ENCODE measurements at places on chromosomes 16 and 17.

- no peak for DNase-seq
Observed at GRCh38 chr17:42629411-42630009, 20.0 kb downstream of the TUBG1 start.

DNA sequence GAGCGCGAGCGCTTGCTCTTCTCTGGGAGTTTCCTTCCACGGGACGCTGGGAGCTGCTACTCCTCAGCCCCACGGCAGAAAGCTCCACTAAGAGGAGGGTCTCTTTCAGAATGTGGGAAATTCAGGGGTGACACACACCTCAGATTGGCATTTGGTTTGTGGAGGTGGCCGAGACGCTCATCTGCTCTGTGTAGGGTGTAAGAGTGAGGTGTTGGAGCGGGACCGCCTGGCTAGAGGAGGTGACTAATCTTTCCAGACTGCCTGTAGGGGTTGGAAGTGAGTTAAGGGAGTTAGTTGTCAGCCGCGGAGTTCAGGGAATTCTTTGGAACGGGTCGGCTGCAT lies 735 bp downstream of the PSMD11 start:
- peak; percentile 67 for DNase-seq

GRCh38 chr17:5680766-5681165 lies 96.5 kb upstream of the NLRP1 start:
- DNase-seq: peak; percentile 36

DNA sequence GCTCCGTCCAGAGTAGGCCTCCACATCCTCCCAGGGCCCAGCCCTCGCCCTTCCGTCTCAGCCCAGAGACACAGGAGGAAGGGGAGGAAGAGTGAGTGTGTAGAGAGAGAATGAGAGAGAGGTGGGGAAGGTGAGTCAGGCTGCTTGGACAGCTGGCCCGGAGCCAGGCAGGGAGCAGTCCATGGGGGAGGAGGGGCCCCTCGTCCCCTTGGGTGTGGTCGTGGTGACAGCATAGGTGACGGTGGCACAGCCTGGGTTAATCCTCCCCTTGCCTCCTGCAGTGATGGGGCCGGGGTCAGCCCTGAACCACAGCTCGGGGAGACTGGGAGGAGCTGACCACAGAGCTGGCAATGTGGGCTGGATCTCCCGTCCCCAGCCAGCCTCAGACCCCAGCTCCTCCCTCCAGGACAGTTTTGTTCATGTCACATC lies 36.5 kb downstream of the FA2H start:
- no peak for DNase-seq

DNA sequence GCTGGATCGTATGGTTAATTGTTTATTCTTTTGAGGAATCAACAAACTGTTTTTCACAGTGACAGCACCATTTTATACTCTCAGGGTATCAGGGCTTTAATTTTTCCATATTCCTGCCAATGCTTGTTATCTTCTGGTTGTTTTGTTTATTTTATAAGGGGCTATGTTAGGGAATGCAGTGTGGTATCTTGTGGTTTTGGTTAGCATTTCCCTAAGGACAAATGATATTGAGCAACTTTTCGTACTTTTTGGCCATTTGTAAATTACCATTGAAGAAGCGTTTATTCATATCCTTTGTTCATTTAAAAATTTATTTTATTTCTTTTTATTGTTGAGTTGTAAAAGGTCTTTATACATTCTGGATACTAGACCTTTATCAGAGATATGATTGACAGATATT lies 322.0 kb upstream of the SALL1 start:
- DNase-seq: no peak

GRCh38 chr16:65312795-65313194 lies 190.9 kb upstream of the CDH11 start:
- DNase-seq: no peak

DNA sequence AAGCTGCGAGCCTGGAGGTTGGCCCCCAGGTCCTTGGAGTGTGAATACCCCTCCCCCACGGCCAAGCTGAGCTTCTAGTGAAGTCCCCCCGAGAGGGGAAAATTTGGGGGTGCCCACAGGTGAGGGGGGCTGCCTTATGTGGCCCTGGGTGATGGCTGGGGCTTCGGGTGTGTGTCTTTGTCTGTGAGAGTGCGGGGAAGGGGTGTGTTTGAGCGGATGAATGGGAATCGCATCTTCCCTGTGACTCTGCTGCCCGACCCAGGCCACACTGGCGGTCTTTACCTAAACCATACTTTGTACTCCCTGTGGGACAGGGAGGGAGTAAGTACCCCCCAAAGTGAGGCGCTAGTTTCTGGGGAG lies 1.3 kb downstream of the SBK1 start:
- no peak for DNase-seq
